Uterus (tissue), 4 donors: ENCODE measurements at places on chromosomes 6 and 20. TPM values are rescaled to one million over a fixed set of nuclear protein-coding genes. Genes with fewer than 3 reads are reported as not detected.

DNA sequence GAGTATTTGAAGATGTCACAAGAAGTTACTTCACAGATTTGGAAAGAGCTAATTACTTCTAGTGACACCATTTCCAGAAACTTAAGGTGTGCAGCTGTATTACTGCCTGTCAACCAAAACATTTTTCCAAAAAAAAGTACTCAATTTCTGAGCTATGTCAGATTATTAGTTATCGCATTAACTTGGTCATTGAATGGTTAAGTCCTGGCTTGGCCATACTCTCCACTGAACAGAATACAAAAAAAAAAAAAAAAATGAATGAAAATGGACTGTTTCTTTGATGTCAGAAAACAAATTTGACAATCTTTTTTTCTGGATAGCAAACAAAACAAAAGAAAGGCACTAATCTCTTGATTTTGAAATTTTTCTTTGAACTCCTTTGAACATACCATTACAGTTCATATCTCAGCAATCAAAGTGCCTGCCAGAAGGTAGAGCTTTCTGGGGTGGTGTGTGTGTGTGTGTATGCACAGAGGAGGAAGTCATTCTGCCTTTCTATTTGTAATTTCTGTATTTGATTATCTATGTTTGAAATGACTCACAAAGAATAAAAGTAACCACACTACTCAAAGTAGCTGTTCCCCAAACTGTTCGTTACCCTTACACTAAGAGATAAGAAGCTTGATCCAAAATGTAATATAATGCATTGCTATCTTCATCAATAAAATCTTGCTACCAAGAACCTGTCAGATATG, 210.8 kb upstream of the FUT9 start:
- H3K4me1 ChIP-seq = no peaks in the 10 kb centered on the region
- no peaks in the 10 kb centered on the region for H3K27me3 ChIP-seq
- no peaks in the 10 kb centered on the region for H3K36me3 ChIP-seq
- no peak overlapping the region for H3K4me3 ChIP-seq

GRCh38 chr6:9563568-9563967, 851.3 kb downstream of the TFAP2A start:
- H3K4me1 ChIP-seq = no peaks in the 10 kb centered on the region
- H3K27ac ChIP-seq = no peak overlapping the region
- no peaks in the 10 kb centered on the region for H3K36me3 ChIP-seq
- no peak for DNase-seq

DNA sequence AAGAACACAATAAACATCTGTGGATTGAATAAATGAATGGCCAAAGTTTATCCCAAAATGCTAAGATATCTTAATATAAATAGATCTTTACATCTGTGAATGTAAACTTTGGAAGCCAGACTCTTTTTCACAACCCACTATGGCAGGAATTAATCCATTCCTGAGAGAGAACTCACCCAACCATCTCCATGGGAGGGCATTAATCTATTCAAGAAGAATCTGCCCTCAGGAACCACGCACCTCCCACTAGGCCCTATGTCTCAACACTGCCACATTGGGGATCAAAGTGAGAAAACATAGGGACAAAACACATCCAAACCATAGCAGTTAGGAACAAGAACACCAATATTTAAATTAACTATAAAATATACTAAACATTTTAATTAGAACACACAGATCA, 3.4 kb downstream of the UBE3D start:
- H3K36me3 ChIP-seq = no peaks in the 10 kb centered on the region
- H3K27ac ChIP-seq = no peak overlapping the region
- no peaks in the 10 kb centered on the region for H3K27me3 ChIP-seq

The HLA-DQB2 gene
- total RNA-seq = not detected

The BTNL2 gene
- not detected for total RNA-seq

The TRIM15 gene
- not detected for total RNA-seq
